T-helper 1 cell (primary cell): ENCODE measurements at places on chromosomes 4 and X.

DNA sequence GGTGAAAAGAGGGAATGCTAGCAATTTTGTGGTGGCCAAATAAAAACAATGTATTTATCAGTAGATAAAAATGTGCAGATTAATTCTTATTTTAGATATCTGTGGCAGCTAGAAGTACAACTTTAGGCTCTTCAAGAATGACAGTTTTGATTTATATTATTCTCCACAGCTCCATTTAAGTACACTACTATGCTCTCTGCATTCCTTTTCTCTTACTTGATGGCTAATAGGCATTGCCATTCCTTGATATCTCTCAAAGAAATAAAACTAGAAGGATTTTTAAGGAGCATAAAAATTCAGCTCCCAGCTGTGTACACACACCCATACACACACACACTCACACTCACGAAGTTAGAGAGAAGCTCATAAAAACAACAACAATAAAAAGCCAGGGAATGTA is 59.4 kb upstream of the H2AZ1 start:
- DNase-seq = no peak

- no peak for DNase-seq
Measured at GRCh38 chr4:103108542-103108941, 8.9 kb upstream of the BDH2 start.

GRCh38 chr4:128471576-128471975 is 184.0 kb upstream of the PGRMC2 start:
- no peak for DNase-seq

- no peak for DNase-seq
Measured at GRCh38 chr4:52126966-52127365, 75.9 kb downstream of the SPATA18 start.

- no peak for DNase-seq
Measured at GRCh38 chr4:17094159-17094875, 195.9 kb upstream of the LDB2 start.
